ENCODE measurements at places on chromosomes 3 and 15.

GRCh38 chr15:68224546-68225250, 4.8 kb downstream of the CLN6 start:
- no peak for DNase-seq

GRCh38 chr3:119222391-119222790, 18.3 kb downstream of the B4GALT4 start:
- no peak for DNase-seq

DNA sequence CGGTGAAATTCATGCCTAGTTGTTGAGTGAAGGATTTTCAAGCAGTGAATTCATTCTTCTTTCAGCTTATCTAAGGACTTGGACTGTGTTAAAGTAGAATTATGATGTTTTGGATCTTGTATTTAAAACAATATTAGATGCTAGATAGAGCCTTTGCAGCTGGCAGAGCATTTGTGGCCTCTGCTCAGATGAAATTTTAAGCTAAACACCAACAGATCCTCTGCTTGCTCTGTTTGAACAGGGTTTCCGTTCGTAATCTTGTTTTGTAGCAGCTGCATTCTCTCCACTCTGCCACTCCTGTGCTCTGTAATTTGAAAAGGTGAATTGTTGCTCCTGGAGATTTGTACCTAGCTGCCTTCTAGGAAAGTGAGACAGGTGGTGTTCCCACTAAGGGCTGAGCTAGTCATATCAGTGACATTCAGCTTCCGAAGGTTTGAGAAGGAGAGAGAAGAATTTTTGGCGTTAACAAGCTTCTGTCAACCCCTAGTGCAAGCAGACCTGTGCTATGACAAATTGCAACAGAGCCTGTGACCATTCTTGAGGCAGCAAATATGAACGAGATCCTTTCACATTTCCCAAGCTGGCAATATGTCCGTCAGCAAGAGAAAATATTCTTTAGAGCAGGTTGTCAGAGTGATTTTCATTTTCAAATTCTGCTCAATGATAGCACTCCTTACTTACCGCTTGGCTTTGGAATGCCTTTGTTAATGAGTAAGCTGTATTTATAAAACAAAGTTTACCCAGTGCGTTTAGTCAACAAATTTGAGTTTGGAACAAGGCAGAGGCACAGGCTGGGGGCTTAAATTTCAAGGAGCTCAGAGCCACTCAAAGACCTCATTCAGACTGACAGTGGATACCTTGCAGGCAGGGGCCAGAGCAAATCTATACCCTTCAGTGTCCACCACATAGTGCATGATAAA, 5.3 kb downstream of the CHST2 start:
- no peak for DNase-seq

DNA sequence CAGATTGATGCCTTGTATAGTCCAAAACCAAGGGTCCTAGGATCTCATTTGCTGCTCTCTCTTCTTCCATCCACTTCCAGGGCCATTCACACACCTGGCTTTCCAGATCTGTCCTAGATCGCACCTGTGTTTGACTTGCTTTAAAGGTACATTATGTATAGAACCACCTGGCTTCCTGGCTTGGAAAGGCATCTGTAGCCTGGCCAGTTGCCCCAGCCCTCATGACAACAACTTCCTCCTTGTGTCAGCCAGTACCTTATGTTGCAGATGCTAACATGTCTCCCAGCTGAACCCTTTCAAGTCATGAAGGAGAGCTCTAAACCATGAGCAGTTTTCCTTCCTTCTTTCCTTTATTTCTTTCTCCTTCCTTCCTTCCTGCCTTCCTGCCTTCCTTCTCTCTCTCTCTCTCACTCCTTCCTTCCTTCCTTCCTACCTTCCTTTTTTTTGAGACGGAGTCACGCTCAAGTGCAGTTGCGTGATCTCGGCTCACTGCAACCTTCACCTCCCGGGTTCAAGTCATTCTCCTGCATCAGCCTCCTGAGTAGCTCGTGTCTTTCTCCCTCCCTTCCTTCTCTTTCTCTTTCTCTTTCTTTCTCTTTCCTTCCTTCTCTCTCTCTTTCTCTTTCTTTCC, 2.5 kb upstream of the HTR3C start:
- no peak for DNase-seq

DNA sequence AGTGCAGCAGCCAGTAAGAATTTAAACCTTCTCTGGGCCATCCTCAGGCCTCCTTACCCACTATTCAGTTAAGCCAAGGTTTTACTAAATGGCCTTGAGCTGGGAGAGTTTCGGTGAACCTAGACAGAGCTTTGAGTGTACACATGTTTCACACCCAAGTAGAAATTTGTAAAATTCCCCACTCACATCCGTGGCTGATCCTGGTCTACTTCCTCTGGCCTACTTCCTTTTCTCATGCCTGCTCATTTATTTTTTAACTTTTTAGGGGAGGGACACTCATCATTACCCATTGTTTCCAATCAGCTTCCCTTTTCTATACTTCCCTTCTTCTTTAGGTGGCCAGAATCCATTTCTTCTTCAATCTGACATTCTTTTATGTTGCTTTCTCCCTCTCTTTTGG, 7.6 kb downstream of the CX3CR1 start:
- DNase-seq, result no peak

- DNase-seq, result no peak
These were observed 179.8 kb downstream of the THSD4 start for GRCh38 chr15:71294911-71295602.

DNA sequence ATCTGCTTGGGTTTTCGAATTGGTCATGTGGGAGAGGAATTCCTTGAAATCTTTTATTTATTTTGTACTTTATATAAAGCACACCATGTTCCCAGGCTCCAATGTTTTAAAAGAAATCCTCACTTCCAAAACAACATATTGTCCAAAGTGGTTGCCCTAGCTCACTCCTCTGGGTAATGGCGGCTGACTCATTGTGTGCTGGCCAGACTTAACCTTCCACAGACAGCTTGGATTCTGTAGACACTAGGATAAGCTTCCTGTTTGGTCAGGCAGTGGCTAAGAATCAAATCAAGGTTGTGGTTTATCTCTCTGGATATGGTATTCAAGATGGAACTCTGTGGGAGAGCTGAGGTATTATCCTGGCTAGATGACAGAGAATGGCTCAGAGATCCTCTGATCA, 55.8 kb upstream of the FAM98B start:
- DNase-seq, result no peak

DNA sequence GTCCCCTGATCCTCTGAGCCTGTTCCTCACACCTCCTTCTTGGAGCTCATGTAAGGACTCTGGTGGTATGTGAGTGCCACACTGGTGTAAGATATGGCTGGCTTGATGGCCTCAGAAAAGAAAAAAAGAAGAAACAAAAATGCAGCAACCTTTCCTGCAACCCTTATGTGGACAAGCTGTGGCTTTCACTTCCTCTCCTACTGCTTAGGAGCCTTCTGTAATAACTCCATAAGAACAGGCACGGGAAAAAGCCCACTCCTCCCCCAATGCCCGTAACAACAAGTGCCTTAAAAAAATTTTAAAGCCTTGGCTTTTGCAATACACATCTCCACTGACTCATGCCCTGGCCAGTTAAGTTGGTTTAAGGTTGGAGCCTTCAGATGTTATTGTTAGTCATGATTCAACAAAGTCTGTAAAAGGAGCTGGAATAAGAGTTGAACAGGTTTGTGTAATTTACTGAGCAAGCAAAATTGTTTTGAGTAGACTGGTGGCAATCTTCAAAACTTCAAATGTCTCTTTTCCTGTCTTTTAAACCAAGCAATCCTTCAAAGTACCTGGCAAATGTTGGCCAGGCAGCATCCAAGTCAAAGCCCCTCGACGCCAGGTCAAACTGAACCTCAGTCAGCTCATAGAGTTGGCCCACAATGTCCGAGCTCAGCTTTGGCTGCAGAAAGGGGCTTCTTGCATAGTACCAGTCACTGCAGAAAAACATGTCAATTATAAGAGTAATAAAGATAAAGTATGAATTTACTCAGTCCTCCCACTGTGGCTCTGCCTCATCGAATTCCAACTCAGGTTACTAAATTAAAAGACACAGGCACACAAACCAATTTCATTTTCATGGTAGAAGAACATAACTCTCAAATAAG, 22.9 kb downstream of the FYCO1 start:
- no peak for DNase-seq

DNA sequence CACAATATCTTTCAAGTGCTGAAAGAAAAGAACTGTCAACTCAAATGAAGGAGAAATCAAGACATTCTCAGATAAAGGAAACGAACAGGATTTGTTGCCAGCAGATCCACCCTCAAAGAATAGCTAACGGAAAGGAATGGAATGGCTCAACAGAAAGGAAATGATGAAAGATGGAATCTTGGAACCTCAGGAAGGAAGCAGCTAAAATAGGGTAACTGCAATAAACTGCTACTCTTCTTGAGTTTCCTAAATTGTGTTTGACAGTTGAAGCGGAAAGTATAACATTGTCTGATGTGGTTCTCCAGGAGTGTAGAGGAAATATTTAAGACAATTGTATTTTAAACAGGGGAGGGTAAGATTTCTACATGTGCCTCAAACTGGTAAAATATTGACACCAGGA, 22.0 kb downstream of the PRR23E start:
- no peak for DNase-seq

DNA sequence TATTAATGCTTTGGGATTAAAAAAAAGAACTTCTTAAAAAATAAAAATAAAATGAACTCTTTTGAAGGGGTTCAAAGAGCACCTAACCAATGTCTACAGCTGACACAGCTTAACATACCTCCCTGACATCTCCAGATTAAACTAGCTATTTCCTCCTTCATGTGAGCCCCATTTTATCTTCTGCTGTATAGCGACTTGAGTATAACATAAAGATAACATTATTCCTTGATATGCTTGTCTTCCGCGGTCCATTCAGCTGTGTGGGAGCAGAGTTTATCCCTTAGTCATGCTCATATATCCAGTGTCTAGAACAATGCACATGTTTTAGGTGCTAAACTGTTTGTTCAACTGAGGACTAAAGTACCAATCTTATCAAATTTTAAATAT, 7.8 kb upstream of the CHRM5 start:
- DNase-seq, result no peak

All from right hindlimb (tissue), 1 donor.